ENCODE measurements at places on chromosomes 2 and 18.

GRCh38 chr2:150385211-150385610 is 102.3 kb downstream of the RND3 start:
- no peak for DNase-seq

GRCh38 chr2:179250095-179250494 is 14.5 kb downstream of the SESTD1 start:
- no peak for DNase-seq

DNA sequence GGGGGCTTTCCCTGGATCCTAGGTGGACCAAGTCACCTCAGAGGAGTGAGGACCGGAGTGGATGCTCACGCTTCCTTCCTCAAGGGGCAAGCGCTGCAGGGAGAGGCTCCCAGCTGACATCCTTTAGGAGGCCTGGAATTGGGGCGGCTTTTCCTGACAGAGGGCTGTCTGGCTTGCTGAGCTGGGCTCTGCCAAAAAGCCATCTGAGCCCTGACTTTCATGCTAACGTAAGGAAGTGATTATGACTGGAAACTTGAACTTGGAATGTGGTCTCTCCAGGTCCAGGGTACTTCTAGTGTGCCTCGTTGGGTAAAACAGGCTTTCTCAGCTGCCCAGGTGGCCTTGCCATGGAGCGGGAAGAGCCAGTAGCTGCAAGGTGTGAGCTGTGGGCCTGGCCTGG is 268.3 kb upstream of the SPRED2 start:
- DNase-seq = no peak

GRCh38 chr2:200158647-200159356 is 147.7 kb upstream of the SPATS2L start:
- DNase-seq = no peak

DNA sequence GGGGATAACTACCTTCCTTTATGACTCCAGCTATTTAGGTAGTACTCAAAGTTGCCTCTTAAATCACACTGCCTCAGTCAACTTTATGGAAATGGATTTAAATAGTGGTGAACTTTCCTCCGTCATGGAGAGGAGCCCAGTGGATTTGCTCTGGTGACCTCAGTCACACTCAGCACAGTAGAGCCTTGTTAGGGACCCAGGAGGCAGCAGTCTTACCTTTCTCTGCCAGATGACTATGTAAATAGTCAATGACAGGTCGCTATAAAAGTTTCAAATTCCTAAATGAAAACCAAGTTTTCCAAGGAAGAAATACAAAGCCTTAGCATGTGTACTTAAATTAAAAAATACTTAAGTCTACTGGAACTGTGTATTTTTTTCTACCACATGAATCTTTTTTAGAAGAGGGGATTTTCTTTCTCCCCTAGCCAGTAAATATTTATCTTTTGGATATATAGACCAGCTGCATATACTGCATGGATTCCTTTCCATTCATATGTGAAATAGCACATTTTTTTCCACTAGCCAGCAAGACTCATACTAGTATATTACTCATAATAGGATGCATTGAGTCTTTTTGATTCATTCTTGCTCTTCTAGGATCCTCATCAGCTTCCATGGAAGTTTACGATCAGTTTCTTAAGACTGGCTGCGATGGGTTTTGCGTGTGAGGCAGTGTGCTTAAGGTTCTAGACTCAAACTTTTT is 147.1 kb downstream of the FMNL2 start:
- DNase-seq = no peak

GRCh38 chr2:149394864-149395263 is 64.5 kb downstream of the LYPD6 start:
- no peak for DNase-seq

DNA sequence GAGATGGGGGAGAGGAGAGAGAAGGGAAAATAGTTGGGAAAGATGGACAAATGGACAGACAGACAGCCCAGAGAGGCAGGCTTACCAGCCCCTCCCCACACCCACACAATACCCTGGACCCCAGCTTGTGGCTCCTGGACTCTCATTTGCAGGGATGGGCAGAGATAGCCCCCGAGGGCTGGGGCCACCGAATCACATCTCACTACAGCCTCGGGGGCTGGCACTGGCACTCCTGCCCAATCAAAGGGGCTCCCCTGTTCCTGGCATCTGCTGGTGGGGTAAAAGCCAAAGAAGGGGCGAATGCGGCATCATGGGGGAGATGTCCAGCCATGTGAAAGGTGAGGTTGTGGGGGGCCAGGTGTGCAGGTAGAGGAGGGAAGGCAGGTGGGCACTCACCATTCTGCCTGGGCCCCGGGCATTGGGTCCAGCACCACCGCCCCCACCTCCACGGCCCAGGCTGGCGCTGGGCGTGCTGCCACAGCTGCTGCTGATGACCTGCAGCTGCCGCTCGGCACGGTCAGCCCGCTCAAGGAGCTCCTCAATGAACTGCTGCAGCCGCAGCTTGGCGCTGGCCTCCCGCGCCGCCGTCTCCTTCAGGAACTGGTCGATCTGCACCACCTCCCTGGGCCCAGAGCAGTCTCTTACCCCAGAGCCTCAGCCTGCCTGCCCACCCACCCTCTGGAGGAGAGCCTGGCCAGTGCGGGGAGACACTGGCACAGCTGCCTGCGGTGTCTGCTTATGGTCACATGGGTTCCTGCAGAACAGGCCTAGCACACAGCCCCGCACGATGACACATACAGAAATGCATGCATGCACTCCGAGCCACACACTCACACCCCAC is 18.0 kb downstream of the FBXO41 start:
- no peak for DNase-seq

- DNase-seq = no peak
These were observed 3.0 kb upstream of the INPP1 start for GRCh38 chr2:190340369-190340768.

DNA sequence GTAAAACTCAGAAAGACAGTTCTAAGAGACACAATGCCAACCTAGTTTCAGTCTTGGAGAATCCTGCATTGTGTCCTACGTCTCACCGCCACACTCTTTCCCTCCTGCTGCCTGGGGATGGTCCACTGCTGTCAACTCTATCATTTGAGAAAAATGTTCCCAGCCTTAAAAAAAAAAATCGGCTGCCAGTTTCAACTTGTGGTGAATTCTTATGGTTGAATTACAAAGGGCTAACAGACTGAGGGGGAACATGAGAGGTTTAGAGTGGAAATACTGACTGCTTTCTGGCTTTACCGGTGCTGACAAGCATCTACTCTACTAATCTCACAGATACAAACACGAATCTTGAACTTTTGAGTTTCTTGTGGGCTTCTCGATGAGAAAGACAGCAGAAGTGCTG is 74.0 kb downstream of the NAB1 start:
- DNase-seq = no peak

DNA sequence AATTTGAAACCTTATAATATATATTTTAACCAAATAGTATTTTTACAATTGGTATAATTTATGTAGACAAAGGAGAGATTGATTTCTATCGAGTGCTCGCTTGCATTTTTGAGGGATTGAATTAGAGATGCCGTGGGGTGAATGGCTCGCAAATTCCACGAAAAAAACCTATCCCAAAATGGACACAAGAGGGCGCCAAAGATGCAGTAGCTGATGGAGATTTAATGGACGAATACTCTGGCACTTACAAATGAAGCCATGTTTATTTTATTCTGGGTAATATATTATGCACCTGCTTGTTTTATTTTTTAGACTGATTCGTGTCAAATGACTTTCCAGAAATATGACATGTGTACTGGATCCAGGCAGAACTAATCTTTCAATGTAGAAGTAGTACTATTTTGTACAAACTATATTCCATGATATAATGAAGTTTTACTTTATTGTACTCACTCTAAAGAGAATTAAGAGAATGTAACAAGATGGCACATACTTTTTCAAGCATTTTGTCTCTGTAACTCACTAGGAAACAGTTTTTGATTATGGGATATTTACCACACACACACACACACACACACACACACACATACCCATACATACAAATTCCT is 505.4 kb downstream of the PLCL1 start:
- no peak for DNase-seq

- DNase-seq = no peak
These were observed 61.2 kb upstream of the B3GNT7 start for GRCh38 chr2:231334179-231334930.

- no peak for DNase-seq
These were observed 106.2 kb downstream of the CCDC141 start for GRCh38 chr2:178943745-178944144.

DNA sequence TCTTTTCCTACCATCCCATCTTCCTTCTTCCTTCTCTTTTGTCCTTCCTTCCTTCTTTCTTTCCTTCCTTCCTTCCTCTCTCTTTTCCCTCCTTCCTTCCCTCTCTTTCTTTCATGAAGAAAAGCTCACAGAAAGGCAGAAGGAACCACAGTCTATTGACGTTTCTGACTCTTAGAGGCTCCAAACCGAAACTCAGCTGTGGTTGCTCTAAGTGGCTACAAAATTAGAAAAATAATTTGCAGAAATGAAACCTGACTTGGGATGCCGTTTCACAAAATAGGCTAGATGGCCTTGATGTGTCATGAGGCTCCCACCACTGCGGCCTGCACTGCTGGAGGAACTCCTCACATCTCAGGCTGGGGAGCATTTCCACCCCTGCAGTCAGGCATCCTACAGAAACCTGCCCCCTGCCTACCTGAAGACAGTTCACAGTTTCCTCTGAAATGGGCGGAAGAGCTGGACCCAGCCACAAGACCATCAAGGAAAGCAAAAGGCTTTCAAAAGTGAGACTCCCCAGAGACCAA is 165.6 kb downstream of the SMAD7 start:
- DNase-seq = no peak

Measured in GM04504 (cell line).